ENCODE measurements at places on chromosomes 3 and 15. TPM values are rescaled to one million over a fixed set of nuclear protein-coding genes. Genes with fewer than 3 reads are reported as not detected.

- DNase-seq = no peak
These were observed 53.0 kb upstream of the INO80 start for GRCh38 chr15:41169086-41169485.

DNA sequence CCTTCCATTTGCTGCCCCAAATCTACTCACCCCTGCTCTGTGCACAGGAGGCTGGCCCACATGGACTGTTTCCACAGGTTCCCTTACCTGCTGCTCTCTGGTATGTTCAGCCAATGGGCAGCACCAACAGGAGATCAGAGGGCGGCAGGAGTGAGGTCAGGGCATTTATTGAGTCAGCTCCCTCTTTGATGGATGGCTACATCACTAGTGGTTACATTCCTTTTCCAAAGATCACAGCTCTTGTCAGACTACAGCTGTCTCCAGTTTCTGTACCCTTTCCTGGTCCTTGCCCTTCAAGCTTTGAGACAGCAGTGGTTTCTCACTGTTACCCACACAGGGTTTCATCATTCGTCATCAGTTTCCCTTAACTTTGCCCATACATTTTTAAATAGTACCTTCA lies 325.1 kb downstream of the SUCLG2 start:
- DNase-seq = no peak

- DNase-seq = no peak
These were observed 210.7 kb upstream of the UBE2E1 start for GRCh38 chr3:23594894-23595670.

- DNase-seq = no peak
These were observed 310.2 kb upstream of the PPP2R3A start for GRCh38 chr3:135655328-135655727.

DNA sequence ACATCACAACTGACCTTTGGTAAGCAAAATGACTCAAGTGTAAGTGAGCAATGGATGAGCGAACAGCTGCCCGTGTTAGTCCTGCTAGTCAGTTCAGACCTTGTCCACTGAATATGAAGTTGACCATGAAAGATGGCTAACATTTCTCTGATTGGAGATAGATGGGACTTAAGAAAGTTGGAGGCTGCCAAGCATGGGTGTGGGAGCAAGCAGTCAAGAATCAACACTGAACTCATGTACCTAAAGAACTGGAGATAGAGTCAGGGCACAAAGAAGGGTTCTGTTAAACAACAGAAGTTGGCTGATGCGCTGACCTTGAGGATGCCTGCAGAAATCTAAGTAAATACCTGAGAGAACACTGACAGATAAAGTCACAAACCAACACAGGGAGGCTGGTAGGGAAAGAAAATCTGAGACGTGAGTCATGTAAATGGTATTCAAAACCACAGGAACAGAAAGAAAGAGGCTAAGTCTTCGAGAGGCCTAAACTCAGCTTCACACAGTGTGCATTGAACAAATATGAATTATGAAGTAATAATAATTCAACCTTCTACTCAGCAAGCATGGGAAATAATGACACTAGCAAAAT lies 30.7 kb upstream of the ANPEP start:
- DNase-seq = no peak

GRCh38 chr3:13391308-13391707 lies 28.8 kb downstream of the NUP210 start:
- no peak for DNase-seq

GRCh38 chr15:28920781-28921331 lies 35.1 kb downstream of the APBA2 start:
- DNase-seq = no peak

CHRNA7 gene
- 4.8 TPM for total RNA-seq

DNA sequence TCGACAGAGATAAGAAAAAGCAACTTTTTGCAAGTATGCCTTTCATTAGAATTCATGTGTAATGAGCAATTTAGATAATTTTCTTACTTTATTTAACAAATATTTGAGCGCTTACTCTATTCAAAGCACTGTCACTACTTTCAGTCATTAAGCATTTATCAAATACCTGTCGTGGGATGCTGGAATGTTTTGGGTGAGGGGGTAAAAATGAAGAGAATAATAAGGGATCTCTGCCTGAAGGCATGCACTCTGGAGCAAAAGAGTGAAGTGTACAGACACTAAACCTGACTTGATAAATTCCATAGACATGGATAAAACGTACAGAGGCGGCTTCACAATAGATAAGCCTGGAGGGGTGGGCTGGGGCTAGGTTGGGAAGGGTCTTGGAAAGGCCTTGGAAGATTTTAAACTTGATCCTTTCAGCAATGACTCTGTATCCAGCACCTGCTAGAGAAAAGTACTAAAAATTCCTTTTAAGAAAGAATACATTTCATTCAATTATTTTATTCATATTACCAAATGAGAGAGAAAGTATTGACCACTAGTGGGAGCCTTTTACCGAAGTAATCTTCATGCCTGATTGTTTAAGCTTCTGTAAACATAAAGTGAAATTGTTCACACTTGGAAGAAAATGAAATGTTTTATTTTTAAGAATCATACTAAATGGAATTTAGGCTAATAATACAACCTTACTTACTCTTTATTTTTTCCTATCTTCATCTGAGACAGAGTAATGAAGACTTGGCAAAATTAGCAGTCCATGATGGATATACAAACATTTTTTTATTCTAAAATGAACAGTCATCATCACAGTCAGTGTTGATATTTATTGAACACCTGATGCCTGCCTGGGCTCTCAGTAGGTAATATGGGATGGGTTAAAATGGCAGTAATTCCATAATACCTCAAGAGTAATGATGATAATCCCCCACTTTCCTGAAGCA lies 113.2 kb downstream of the PPP2R3A start:
- no peak for DNase-seq

GRCh38 chr3:158217992-158218391 lies 108.1 kb downstream of the RSRC1 start:
- no peak for DNase-seq

ZPLD1 gene
- total RNA-seq = 0.59 TPM

DNA sequence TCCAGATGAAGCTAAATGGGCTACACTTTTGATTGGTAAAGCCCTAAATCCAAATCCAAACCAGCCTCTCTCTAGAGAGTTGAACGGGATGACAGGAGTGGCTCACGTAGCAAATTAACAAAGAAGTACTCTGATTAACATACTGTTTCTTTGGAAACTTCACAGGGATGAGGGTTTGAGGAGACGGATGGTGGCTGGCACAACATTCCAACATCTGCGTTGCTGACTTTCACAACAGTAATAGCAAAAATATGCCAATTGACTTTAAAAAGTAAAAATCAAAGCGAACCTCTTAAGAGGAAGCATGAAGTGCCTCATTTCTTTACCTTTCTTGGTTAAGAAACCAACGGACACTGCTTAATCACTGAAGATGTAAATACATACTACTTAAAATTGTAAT lies 181.4 kb downstream of the TBL1XR1 start:
- no peak for DNase-seq

DNA sequence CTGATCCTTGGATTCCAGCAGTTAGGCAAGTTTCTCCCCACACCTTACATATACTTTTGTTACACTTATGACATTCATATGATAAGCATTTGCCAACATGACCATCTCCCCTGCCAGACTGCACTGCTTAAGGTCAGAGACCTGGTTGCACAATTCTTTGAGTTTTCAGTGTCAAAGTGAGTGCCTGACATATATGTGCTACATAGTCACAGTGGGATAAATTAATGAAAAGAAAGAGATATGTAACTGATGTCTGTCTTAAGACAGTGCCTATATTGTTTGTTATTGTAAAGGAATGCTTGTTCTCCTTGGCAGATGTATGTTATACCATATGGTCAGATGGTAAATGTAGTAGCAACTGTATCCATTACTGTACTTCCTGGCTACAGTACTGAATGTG lies 3.5 kb upstream of the DCUN1D1 start:
- no peak for DNase-seq

DNA sequence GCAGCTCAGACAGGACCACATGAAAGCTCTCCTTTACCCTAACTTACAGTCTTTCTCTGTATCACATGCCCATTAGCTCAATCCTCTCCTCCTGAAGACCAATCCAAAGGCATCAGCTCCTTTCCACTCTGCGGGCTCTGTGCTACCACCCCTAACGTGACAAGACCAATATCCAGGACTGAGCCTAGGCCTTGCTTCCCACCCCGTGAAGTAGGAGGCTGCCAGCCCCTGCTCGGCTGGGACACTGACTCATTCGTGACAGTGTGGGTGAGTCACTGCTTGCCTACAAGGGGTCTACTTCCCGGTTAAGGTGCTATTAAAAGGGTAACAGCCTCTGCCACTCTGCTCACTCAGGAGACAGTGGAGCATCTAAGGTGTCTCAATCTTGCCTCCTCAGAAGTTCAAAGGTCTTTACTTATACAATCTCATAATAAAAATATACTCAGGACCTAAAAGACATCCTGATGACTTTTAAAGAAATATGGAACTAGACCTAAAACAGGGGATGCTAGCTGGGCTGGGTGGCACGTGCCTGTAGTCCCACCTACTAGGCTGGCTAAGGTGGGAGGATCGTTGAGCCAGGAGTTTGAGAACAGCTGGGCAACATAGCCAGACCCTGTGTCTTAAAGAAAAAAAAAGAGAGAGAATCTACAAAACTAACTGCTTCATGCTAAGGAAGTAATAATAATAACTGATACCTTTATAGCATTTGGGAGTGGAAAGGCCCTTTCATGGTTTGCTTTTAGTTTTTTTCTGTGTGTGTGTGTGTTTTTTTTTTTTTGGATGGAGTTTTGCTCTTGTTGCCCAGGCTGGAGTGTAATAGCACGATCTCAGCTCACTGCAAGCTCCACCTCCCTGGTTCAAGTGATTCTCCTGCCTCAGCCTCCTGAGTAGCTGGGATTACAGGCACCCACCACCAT lies 55.0 kb downstream of the TMEM44 start:
- DNase-seq = no peak

DNA sequence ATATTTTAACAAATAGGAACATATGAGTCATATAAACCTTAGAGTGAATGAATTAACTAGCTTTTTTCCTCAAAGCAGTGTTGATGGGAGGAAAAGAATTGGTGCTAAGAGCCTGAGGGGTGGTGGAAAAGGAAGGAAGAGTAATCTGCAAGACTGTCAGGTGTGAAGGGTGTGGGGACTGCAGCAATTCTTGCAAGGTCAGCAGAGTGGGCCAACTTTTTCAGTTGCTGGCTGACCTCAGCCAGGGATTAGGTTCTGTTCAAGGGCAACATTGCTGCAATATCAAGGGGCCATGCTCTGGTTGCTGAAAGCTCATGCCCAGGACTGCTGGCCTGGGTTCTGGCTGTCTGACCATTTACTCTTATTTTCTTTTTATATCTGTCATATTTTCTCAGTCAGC lies 23.0 kb upstream of the CLRN1 start:
- DNase-seq = no peak

ADAMTS9 gene
- 50.6 TPM for total RNA-seq

DNA sequence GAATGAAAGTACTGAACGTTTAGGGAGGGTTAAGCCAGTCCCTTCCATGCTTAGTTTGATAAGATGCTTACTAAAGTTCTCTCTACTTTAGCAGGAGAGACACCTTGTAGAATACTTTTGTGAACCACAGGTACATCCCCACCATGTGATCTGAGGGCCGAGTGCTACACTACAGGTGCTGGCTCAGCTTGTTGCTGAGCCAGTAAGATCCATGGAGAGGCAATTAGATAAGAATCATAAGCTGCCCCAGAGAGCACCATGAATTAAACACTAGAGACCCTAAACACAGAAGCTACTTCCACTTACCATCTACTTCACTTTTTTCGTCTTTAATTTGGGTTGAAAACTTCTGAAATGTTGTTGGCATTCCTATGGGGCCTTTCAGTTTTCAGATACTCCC lies 70.5 kb upstream of the GOLGA8B start:
- no peak for DNase-seq

- no peak for DNase-seq
These were observed 86.8 kb upstream of the CMSS1 start for GRCh38 chr3:99730870-99731269.

DNA sequence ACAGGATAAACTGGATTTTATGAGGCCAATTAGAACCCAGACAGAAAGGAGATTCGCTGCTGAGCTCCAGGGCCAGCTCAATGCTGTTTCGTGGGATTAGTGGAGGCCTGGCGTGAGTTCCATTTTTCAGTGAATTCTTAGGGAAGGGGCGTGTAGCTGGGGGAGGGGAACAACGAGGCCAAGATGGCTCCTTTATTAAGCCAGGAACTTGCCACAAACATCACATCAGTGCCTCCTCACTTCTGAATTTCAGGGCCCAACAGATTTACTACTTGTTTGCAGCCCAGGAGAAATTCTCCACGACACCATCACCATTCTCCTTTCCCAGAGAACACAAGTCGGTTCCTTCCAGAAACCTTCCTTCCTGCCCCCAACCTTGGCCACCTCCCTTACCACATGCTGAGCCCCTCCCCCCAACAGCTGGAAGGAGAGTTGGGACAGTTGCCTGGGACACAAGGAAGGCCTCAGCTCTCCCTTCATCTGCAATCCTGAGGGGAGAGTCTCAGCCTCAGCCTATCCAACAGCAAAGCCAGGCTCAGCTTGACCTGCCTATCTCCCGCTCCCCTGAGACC lies 5.8 kb downstream of the IGDCC4 start:
- no peak for DNase-seq

Measured in breast epithelium (tissue), 4 donors.